ENCODE measurements at places on chromosomes 2 and 18. TPM values are rescaled to one million over a fixed set of nuclear protein-coding genes. Genes with fewer than 3 reads are reported as not detected.

- DNase-seq = no peak
These were observed 66.6 kb downstream of the CTIF start for GRCh38 chr18:48605408-48605845.

GRCh38 chr2:161946489-161947107 is 127.4 kb downstream of the DPP4 start:
- DNase-seq = no peak

- no peak for DNase-seq
These were observed 32.2 kb upstream of the RBM44 start for GRCh38 chr2:237766340-237766739.

GRCh38 chr2:216031960-216032689 is 18.8 kb upstream of the MREG start:
- no peak for DNase-seq

DNA sequence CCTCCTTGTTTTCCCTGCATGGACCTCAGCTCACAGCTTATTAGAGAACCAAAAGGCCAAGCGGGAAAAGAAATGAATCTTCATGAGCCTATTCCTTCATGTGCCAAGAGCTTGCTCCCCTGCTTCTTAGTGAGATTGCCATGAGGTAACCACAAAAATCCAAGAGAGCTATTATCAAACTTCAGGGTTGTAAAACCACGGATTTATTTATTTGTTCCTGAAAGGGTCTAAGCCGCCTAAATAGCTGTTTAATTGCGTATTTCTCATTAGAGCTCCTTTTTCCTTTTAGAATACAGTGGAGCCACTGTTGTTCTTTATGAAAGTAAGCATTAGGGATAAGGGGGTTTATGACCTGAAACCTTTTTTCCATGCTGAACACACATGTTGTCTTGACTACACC is 58.0 kb downstream of the SRD5A2 start:
- DNase-seq = no peak

GRCh38 chr2:119449521-119449920 is 17.9 kb downstream of the TMEM37 start:
- DNase-seq = no peak

GRCh38 chr2:169047256-169048250 is 16.4 kb upstream of the ABCB11 start:
- DNase-seq = no peak

BCL2L11 gene
- 41.8 TPM for total RNA-seq

ST8SIA5 gene
- 0.41 TPM for total RNA-seq

SLC5A7 gene
- 2.8 TPM for total RNA-seq

EIF2AK2 gene
- 19.5 TPM for total RNA-seq

ANKRD36 gene
- 39.4 TPM for total RNA-seq

APOB gene
- 0.60 TPM for total RNA-seq

ADAM23 gene
- 4.5 TPM for total RNA-seq

G6PC2 gene
- total RNA-seq = not detected
